ENCODE measurements at places on chromosomes 12 and 14. TPM values are rescaled to one million over a fixed set of nuclear protein-coding genes. Genes with fewer than 3 reads are reported as not detected.
A peak's percentile ranks its signal among the peaks of the same experiment; 100 is the strongest.

- H3K4me1 ChIP-seq: peaks cover 8% of the 10 kb centered on the region
- H3K36me3 ChIP-seq: no peaks in the 10 kb centered on the region
- no peak overlapping the region for H3K4me3 ChIP-seq
- DNase-seq: no peak
These were observed 5.8 kb upstream of the DICER1 start for GRCh38 chr14:95163132-95163531.

- peaks cover 10% of the 10 kb centered on the region for H3K4me1 ChIP-seq
- H3K4me3 ChIP-seq: no peak overlapping the region
- H3K27me3 ChIP-seq: no peaks in the 10 kb centered on the region
- no peak overlapping the region for H3K27ac ChIP-seq
- peak; percentile 74 for DNase-seq
These were observed 57.9 kb downstream of the RFLNA start for GRCh38 chr12:124352839-124353238.

DNA sequence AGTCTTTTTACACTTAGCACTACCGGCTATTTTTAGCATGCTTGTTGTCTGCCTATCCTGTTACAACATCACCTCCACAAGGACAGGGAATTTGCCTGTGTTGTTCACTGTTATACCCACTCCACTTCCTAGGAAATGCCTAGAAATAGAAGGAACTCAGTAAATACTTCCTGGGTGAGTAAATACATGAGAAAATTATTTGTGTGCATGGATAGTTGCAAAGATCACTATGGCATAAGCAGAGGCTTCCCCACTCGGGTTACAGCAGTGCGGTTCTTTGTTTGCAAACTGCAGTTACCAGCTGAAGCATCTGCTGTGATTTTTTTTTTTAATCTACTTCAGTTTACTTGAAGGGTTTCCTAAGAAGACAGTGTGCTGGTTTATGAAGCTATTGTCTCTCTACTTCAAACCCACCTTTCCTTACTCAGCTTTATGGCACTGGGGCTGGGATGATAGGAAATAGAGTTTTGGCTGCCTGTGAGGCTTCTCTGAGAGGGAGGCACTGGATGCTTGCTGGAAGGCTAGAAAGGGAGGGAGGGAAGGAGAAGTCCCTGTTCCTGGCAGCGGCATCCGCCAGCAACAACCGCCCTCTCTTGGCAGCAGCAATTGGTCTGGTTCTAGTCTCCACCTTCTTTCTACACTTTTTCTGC lies 29.0 kb downstream of the PDE6H start:
- peaks cover 11% of the 10 kb centered on the region for H3K4me1 ChIP-seq
- H3K27me3 ChIP-seq: no peaks in the 10 kb centered on the region
- no peak overlapping the region for H3K4me3 ChIP-seq
- no peak overlapping the region for H3K27ac ChIP-seq

DNA sequence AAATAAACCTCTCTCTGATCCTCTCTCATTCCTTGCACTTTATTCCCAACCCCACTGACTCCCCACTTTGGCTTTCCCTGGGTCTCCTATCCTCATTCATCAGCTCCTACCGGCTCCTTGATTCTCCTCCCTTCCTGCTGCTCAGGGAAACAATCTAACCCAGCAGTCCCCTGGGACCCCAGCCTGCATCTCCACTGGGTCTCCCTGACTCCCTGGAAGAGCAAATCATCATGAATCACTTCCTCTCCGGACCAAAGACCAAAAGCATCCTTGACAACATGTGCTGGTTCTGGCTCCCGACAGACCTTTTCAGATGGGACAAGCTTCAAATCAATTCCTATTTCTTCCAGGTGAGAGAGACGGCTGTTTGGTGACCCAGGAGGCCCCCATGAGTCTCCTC lies 76.6 kb downstream of the HSPB8 start:
- no peak overlapping the region for H3K27ac ChIP-seq
- H3K4me1 ChIP-seq: no peaks in the 10 kb centered on the region
- no peak overlapping the region for H3K4me3 ChIP-seq
- no peak for DNase-seq
- H3K27me3 ChIP-seq: no peaks in the 10 kb centered on the region
- H3K36me3 ChIP-seq: no peaks in the 10 kb centered on the region

Gene RHOJ
- total RNA-seq: 38.6 TPM
